ENCODE measurements at places on chromosomes 7 and 10.

GRCh38 chr7:2619116-2619515 lies 12.7 kb upstream of the TTYH3 start:
- no peak for DNase-seq

GRCh38 chr7:44385434-44386138 lies 60.2 kb upstream of the CAMK2B start:
- no peak for DNase-seq

DNA sequence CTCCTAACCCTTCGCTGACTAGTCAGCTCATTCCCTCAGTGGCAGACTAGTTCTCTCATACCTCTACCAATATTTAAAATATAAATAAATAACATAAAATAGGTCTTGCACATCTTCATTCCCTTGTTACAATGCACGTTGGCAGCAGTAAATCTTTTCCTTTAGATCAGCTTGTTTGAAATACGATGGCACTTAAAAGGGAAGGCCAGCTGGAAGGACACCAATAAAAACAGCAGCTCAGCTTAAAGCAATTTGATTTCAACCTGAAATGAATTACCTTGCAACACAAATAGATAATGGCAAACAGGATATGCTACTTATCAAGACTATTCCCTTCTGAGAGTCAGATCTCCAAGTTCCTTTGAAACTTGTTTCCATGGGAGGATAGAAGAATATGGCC lies 321.8 kb downstream of the GFRA1 start:
- DNase-seq, result no peak

DNA sequence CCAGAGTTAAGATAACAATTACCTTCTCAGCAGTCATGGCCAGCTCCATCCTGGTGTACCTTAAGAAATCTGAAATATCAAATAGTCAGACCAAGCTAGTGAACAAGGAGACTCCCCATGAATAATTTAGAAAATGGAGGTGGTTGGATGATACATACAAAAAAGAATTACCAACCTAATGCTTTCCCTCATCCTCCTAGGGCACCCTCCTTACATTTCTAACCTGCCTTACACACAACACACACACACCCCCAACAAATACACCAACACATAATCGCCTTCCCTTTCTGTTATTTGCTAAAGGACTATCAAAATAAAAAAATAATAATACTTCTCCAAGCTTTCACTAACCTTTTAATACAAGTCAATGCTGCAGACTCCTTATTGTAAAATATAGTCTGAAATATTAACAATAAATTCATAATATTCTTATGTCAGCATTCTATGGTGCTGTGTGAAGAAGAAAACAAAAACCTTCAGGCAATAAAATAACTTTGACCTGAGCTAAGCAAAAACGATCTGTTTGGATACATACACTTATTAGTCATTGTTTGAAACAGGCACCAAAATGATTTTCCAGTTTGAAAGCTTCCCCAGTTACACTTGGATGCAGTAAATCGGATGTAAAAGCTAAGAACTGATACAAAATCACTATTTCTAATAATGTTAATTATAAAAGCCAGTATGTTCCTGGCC lies 3.4 kb downstream of the TWIST1 start:
- no peak for DNase-seq

- no peak for DNase-seq
Observed at GRCh38 chr10:14438057-14438456, 107.3 kb upstream of the FRMD4A start.

GRCh38 chr10:77188521-77188920 lies 449.1 kb downstream of the KCNMA1 start:
- no peak for DNase-seq

DNA sequence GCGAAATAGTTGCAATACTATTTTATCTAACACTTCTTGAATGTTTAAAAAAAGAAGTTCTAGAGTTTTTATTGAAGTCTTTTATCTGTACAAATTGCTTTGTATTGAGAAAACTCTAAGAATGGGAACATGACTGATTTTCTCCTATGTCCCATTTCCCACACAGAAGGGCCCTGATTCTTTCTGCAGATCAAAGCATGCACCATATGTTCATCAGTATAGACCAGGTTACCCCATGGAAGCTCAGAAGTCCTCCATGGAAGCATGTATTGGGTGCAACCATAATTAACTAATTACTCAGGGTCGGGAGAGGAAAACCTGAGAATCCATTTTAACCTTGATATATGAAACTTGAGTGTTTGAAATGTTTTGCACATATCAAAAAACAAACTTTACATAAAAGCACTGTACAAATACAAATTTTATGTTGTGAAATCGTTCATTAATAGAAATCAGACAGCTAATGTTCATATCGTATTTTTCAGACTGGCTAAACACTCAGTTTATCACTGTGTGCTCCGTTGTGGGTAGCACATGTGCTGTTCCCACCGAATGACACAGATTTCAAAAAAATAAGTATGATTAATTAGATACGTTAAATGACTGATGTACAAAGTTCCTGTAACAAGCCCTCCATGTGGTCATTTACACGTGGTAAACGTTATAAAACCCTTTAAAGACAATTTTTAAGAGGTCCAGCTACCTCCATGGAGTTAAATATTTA lies 71.5 kb downstream of the PTF1A start:
- DNase-seq, result no peak

DNA sequence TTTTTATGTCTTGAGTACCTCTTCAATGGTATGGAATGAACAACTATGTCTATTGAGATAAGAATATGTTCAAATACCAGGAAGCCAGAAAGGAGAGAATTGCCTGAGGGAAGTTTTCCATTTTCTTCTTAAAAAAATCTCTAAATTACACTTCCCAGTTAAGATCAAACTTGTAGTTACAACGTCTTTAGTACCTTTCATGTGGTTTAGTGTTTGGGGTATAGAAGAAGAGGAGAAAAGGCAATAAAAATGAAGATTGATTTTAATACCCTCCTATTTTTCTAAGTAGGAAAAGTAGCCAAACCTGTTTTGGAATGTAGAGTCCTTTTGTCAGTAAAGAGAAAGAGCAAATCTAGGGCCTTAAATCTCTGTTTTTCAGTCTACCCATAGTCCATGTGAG lies 470.0 kb upstream of the SEMA3A start:
- no peak for DNase-seq

All from NCI-H2171 treated with DMSO at 0.1 percent for 48 hours (cell line).